ENCODE measurements at places on chromosomes 11 and 22.

- DNase-seq = no peak
Measured at GRCh38 chr11:125945011-125945796, 640 bp upstream of the VSIG10L2 start.

DNA sequence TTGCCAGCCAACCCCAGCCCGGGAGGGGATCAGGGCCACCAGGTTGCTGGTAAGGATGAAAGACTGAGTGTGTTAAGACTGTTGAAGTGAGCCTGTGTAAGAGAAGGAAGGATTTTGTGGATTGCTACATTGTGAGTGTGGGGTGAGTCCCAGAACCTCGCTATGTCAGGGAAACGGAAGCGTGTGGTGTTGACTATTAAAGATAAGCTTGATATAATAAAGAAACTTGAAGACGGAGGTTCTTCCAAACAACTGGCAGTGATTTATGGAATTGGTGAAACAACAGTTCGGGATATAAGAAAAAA is 627 bp downstream of the JRKL start:
- DNase-seq = no peak

GRCh38 chr11:31968461-31969358 is 122.2 kb upstream of the RCN1 start:
- no peak for DNase-seq

- DNase-seq = no peak
Measured at GRCh38 chr22:47275605-47276449, 513.4 kb downstream of the TBC1D22A start.

DNA sequence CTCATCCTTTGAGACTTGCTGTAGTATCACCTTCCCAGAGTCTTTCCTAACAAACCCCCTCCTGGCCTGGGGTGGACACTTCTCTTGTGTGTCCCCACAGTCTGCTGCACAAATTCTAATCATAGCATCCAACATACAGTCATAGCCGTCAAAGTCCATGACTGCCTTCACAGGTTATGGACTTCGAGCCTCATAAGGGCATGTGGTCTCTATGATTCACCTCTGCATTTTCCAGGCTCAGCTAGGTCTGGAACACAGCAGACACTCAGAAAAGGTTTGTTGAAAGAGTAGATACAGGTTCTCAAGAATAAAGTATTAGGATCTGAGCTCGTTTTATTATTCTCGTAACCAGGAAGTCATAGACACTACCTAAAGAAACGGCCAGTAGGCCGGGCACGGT is 13.2 kb upstream of the SCUBE2 start:
- no peak for DNase-seq

DNA sequence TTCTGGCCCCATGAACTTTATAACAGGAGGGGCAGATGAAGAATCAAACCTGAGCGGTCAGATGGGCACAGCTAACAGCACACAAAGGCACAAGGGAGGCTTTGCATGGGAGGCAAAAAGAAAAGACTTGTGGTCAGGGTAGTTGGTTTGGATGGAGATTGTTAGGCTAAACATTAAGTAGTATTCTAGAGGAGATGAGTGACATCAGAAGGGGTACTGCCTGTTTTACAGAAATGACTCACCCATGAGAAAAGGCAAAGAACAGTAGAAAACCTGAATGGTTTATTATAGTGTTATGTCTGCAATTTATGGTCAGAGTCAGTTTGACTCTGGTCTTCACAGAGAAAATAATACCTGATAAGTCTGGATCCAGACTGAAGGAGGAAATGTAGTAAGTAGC is 129.8 kb upstream of the KIRREL3 start:
- no peak for DNase-seq

DNA sequence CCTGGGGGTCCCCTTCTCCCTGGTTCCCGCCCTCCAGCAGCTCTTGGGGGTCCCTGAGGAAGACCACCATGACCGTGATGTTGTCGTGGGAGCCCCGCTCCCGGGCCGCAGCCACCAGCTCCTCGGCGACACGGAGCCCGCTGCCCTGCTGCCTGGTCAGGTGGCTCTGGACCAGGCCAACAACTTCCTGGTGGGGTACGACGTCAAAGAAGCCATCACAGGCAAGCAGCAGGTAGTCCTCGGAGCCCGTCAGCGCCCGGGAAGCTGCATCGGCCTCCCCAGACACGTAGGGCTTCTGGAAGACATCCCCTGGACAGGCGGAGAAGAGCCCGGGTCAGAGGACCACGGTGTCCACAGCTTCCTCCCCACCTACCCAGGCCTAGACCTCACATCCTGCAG is 29.5 kb downstream of the PPM1F start:
- DNase-seq = no peak

GRCh38 chr22:47736186-47737034 is 974.0 kb downstream of the TBC1D22A start:
- DNase-seq = no peak

DNA sequence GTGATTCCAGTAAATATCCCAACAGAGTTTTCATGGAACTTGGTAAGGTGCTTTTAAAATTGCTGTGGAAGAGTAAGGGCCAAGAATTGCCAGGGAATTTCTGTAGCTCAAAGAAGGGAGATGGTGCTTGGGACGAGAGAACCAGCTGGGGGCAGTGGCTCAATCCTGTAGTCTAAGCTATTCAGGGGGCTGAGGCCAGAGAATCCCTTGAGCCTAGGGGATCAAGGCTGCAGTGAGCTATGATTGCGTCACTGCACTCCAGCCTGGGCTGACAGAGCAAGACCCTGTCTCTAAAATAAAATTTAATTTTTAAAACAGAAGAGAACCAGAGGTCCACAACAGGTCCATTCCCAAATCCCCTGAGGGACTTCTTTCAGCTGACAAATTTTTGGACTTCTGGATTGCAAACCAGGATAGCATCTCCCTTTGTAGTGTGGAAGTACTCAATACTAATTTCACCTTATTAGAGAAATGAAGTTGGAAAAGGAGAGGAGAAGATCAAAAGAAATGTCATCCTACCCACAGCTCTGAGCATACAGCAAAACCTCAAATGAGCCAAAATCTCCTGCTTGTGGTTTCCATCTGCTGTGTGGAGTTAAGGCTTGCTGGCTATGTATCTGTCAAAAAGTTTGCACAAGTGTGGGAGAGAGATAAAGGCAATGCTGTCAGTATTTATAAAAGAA is 59.2 kb upstream of the CLPB start:
- no peak for DNase-seq

GRCh38 chr11:90849312-90849711 is 626.5 kb upstream of the CHORDC1 start:
- DNase-seq = no peak

- no peak for DNase-seq
Measured at GRCh38 chr11:83726316-83726715, 440.1 kb upstream of the CCDC90B start.

GRCh38 chr11:92424281-92424680 is 199.7 kb downstream of the FAT3 start:
- DNase-seq = no peak

- no peak for DNase-seq
Measured at GRCh38 chr11:75323609-75324008, 27.9 kb downstream of the ARRB1 start.

- no peak for DNase-seq
Measured at GRCh38 chr11:64316672-64317324, 561 bp downstream of the TRMT112 start.

GRCh38 chr11:473962-474785 is 24.1 kb downstream of the PTDSS2 start:
- no peak for DNase-seq

GRCh38 chr22:41828516-41828915 is 4.4 kb upstream of the SREBF2 start:
- no peak for DNase-seq

GRCh38 chr22:23192133-23192532 is 11.8 kb downstream of the BCR start:
- DNase-seq = no peak

- DNase-seq = no peak
Measured at GRCh38 chr22:48379371-48379770, 1448.3 kb downstream of the BRD1 start.

DNA sequence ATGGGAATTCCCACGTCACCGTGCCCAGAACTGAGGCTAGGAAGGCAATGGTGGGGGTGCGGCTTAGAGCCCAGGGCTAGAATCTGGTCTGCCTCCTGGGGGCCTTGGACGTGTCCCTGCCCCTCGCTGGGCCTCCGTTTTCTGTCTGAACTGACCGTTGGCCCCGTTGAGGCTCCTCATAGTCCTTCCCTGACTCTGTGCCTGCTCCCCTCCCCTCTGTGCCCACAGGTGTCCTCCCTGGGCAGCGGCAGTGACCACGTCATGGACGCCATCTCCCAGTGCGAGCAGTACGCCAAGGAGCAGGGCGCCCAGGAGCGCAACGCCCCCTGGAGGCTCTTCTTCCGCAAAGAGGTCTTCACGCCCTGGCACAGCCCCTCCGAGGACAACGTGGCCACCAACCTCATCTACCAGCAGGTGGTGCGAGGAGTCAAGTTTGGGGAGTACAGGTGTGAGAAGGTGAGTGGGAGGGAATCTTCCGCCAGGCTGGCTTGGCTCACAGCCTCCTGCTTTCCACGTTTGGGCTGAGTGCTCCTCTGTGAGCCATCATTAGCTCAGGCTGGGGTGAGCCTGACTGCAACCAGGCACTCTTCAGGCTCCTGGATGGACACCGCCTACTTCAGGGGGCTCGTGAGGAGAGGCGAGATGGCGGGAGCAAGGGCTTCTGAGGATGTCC is 63.9 kb downstream of the MYO7A start:
- peak; percentile 57 for DNase-seq

DNA sequence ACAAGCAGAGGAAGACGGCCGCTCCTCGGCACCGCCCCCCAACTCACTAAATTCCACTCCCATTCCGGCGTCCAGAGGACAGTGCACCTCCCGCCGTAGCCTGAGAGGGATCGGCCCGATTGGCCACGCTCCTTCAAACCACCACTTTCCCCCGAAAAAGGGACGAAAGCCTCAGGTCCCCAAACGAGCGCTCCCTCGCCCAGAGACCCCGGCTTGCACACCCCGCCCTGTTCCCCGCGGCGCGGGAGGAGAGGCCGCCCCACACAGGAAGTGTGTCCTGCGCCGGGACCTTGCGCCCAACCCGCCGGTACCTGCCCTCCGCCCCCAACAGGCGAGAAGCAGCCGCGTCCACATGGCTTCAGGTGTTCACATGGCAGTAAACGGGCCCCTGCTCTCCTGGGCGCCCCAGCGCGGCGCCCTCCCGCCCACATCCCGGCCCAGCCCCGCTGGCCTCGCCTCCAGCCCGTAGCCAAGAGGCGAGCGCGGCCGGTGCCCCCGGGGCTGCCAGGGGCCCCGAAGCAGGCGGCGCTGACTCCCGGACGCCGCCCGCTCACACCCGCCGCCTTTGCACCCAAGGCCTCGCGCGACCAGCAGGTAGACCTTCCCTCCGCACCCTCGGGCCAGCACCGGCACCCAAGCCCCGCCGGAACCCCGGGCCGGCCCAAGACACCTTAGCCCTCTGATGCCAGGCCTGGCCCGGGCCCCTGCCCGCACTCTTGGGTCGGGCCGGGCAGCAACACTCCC is 849 bp downstream of the TCF20 start:
- no peak for DNase-seq

DNA sequence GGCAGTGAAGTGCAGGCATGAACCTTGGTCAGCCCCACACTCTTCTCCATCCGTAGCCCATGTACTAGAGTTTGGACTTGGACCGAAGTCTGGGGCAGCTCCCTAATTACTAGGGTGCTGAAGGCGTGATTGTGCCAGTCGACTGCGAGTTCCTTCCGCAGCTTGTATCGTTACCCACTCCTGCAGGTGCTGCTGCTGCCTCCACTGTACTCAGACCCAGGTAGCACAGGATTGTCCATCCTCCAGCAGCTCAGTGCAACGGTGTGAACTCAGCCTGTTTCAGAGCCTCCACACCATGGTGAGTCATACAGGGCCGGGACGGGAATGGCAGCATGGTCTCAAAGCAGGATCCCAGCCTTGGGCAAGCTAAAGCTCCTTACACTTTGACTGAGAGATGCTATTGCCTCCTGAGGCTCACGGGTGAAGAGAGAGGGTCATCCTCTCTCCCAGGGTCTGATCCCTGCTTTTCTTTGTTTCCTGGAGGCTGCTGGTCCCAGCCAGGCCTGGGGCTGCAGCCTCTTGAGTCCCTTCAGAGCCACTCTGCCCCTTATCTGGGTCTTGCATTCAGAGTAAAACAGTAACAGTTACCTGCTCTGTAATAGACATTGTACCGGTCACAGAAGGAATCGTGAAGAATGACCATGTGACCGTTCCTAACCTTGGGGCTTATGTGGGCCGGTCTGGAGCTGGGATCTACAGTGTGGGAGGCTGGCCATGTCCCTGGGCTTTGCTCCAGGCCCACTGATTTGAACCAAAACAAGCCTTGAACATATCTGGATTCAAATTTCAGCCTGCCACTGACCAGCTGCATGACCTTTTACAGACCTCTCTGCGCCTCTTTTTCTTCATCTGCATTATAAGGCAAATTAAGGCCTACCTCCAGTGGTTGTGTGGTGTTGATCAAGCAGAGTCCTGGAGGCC is 1.7 kb downstream of the TKFC start:
- DNase-seq = no peak

GRCh38 chr22:32623943-32624342 is 149.3 kb downstream of the FBXO7 start:
- no peak for DNase-seq

DNA sequence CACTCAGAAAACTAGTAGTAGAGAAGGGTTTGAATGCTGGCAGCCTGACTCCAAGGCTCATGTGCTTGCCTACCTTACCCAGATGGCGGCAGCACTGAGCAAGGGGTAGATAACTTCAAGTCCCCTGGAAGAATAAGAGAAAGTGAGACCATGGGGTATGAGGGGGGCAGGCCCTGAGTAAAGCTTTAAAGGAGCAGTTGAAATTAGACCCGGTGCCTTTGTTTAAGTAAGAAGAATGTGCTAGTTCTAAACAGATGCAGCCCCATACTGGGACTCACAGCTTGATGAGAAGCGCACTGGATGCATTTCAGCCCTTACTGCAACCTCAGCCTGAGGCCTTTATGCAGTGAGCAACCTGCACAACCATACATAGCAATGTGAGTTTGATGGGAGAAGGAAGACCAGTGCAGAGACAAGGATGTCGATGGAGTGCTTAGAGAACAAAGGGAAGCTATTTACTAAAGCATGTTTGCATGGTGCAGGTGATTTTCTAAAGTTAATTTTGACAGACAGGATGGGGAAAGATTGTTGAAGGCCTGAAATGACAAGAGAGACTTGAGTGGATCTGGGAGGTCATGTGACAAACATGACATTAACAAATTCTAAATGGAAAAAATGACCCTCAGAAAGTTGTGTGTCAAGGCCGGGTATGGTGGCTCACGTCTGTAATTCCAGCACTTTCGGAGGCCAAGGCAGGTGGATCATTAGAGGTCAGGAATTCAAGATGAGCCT is 27.1 kb upstream of the TMA7B start:
- DNase-seq = no peak

DNA sequence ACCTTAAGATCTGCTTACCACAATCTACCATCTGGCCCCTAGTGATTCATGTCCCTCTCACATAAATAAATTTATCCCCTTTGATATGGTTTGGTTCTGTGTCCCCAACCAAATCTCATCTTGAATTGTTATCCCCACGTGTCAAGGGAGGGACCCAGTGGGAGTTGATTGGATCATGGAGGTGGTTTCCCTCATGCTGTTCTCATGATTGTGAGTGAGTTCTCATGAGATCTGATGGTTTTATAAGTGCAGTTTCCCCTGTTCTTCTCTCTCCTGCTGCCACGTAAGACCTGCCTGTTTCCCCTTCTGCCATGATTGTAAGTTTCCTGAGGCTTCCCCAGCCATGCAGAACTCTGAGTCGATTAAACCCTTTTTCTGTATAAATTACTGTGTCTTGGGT is 37.2 kb downstream of the OR2AG2 start:
- DNase-seq = no peak
